Aortic smooth muscle cell (primary cell): ENCODE measurements at places on chromosomes 16 and 17. TPM values are rescaled to one million over a fixed set of nuclear protein-coding genes. Genes with fewer than 3 reads are reported as not detected.

TEKT5 gene
- total RNA-seq = 0.12 TPM in 1 of 2 replicates, not detected in the other

PGS1 gene
- 29.5 and 33.7 TPM in 2 replicates for total RNA-seq

TENT4B gene
- total RNA-seq = 6.5 and 6.8 TPM in 2 replicates

CRYM gene
- total RNA-seq = 0.26 and 0.56 TPM in 2 replicates

SEZ6L2 gene
- 6.3 and 10.3 TPM in 2 replicates for total RNA-seq
